ENCODE measurements at places on chromosomes 12 and 14. TPM values are rescaled to one million over a fixed set of nuclear protein-coding genes. Genes with fewer than 3 reads are reported as not detected.

Gene LGR5
- 1.2 TPM for total RNA-seq

DNA sequence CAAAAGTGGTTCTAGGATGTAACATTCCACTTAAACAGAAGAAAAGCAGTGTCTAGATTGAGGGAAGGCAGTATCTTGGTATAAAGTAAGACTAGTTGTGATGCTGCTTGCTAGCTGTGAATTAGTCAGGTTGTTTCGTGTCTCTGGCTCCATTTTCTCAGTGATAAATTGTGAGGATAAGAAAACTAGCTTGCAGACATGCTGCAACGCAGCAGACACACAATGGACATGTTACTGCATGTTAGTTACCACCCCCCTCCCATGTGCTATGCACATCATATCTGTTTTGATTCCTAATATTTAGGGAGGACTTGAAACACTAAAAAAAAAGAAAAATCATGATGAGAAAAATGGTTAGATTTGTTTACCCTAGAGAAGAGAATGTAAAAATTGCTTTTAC lies 2.9 kb downstream of the CCNK start:
- DNase-seq = no peak

GRCh38 chr14:93084866-93085857 lies 30.6 kb downstream of the ITPK1 start:
- no peak for DNase-seq

- DNase-seq = no peak
Observed at GRCh38 chr12:2638273-2639019, 156.3 kb upstream of the FKBP4 start.

Gene PAPLN
- total RNA-seq = not detected

Gene CKB
- total RNA-seq = 47.1 TPM

Data from H4 (cell line).